ENCODE measurements at places on chromosomes 1 and 21.

DNA sequence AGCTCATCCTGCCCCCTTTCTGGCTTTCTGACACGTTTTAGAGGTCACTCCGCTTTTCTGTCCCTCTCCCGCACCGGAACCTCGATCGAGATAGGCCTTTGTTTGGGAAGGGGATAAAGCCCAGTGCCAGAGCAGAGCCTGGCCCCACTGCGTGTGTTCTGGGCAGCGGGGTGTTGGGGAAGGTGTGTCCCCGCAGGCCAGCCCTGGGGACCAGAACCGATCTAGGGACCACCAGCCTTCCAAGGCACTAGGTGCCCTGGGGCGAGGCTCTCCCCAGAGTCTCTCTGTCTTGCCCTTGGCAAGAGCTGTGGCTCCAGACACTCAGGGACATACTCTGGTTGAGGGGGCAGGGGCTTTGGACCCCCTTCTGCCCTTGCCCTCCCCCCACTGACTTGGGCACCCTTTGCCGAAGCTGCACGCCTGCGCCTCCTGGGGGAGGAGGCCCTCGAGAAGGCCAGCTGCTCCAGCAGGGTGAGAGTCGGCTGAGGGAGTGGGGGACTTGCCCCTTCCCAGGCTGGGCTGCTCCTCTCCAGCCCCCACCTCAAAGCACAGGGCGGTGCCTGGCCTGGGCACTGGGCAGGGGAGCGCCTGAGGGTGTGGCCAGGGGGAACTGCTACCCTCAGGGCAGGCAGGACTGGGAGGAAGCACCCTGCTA is 16.4 kb downstream of the PRXL2B start:
- DNase-seq, result no peak

GRCh38 chr1:4724001-4724400 is 69.6 kb downstream of the AJAP1 start:
- no peak for DNase-seq

GRCh38 chr1:184630679-184631060 is 124.0 kb downstream of the EDEM3 start:
- no peak for DNase-seq

DNA sequence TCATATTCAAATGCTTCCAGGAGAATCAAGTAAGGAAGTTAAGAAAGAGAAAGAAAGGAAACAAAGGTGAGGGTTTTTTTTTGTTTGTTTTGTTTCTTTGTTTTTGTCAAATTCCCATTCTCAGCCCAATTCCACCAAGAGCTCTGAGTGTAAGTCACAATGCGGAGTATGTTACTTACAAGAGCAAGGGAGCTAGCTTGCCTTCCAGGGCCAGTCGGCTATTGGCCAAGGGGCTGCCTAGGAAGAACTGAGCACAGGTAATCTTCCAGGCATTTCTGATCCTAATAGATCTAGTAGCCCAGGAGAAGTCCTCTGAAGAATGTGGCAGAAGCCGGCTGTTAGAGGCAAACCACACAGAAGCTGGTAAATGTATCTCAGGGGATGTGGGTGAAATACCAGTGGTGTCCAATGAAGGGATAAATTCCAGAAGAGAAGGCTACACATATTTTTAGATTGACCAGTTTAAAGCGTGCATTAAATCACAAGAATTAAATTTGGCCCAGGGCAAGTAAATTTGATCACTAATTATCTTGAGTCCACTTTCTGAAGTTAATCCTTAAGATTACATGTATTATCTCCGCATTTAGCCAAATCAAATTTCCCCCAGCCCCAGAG is 239.6 kb upstream of the ADAMTS5 start:
- DNase-seq, result no peak

GRCh38 chr21:31294691-31295090 is 49.4 kb downstream of the TIAM1 start:
- DNase-seq, result no peak
